ENCODE measurements at places on chromosomes 5 and 9.

- no peak for DNase-seq
- H3K27ac ChIP-seq: no peak overlapping the region
- H3K27me3 ChIP-seq: no peaks in the 10 kb centered on the region
- H3K4me3 ChIP-seq: no peak overlapping the region
Measured at GRCh38 chr5:29114331-29114768, 2076.0 kb upstream of the CDH9 start.

GRCh38 chr5:151238303-151238741, 14.4 kb upstream of the CCDC69 start:
- peaks cover 21% of the 10 kb centered on the region for H3K4me1 ChIP-seq
- no peak for DNase-seq
- H3K4me3 ChIP-seq: no peak overlapping the region
- H3K36me3 ChIP-seq: no peaks in the 10 kb centered on the region

- no peak overlapping the region for H3K27ac ChIP-seq
- no peak overlapping the region for H3K4me3 ChIP-seq
- no peaks in the 10 kb centered on the region for H3K36me3 ChIP-seq
- H3K27me3 ChIP-seq: no peaks in the 10 kb centered on the region
Measured at GRCh38 chr9:18060269-18060934, 413.6 kb upstream of the ADAMTSL1 start.

GRCh38 chr5:31366941-31367340, 165.0 kb downstream of the DROSHA start:
- no peaks in the 10 kb centered on the region for H3K27me3 ChIP-seq
- H3K4me3 ChIP-seq: no peak overlapping the region
- no peaks in the 10 kb centered on the region for H3K4me1 ChIP-seq

GRCh38 chr5:20248118-20248517, 260.1 kb upstream of the CDH18 start:
- H3K36me3 ChIP-seq: no peaks in the 10 kb centered on the region
- DNase-seq: no peak
- H3K4me3 ChIP-seq: no peak overlapping the region

GRCh38 chr9:7186175-7186574, 428.4 kb downstream of the KDM4C start:
- H3K36me3 ChIP-seq: peaks cover 2% of the 10 kb centered on the region
- no peak overlapping the region for H3K27ac ChIP-seq
- H3K4me3 ChIP-seq: no peak overlapping the region
- H3K27me3 ChIP-seq: no peaks in the 10 kb centered on the region

DNA sequence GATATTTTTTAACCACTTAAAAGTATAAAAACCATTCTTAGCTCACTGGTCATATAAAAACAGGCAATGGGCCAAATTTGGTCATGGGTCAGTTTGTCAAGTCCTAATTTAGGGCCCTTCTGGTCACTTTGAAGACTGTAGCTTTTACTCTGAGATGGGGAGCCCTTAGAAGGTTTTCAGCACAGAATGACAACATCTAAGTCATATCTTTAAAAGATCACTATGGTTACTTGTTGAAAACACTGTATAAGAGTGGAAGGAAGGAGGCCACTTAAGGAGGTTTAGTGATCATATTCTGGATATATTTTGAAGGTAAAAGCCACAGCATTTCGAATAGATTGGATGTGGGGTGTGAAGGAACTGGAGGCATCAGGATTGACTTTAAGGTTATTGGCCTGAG, 76.7 kb downstream of the STRBP start:
- no peak overlapping the region for H3K4me3 ChIP-seq
- DNase-seq: no peak
- no peaks in the 10 kb centered on the region for H3K36me3 ChIP-seq
- no peaks in the 10 kb centered on the region for H3K4me1 ChIP-seq
- no peaks in the 10 kb centered on the region for H3K27me3 ChIP-seq

GRCh38 chr5:149060325-149060724, 2.5 kb downstream of the SH3TC2 start:
- H3K4me3 ChIP-seq: no peak overlapping the region
- H3K27ac ChIP-seq: no peak overlapping the region
- H3K36me3 ChIP-seq: no peaks in the 10 kb centered on the region
- DNase-seq: no peak
- H3K27me3 ChIP-seq: no peaks in the 10 kb centered on the region

DNA sequence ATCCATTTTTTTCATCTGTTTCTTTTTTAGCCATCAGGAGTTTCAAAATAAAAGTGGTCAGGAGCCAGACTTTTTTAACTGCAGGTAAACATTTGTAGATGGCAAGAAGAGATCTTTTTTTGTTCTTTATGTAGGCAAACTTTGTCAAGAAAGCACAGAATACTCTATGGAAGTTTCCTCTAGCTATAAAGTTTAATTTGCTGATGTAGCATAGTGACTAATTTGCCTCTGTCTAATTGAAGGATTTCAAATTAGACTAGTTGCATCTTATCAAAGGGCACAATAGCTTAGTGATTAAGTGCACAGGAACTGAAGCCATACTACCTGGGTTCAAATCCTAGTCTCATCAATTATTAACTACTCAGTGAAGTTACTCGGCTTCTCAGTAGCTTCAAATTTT, 22.0 kb downstream of the FGF10 start:
- H3K4me3 ChIP-seq: no peak overlapping the region
- H3K36me3 ChIP-seq: no peaks in the 10 kb centered on the region
- H3K4me1 ChIP-seq: no peaks in the 10 kb centered on the region
- DNase-seq: no peak
- no peak overlapping the region for H3K27ac ChIP-seq
- H3K27me3 ChIP-seq: no peaks in the 10 kb centered on the region

- no peak overlapping the region for H3K27ac ChIP-seq
- no peak overlapping the region for H3K4me3 ChIP-seq
- H3K36me3 ChIP-seq: no peaks in the 10 kb centered on the region
Measured at GRCh38 chr5:16736158-16736995, 119.6 kb upstream of the RETREG1 start.

DNA sequence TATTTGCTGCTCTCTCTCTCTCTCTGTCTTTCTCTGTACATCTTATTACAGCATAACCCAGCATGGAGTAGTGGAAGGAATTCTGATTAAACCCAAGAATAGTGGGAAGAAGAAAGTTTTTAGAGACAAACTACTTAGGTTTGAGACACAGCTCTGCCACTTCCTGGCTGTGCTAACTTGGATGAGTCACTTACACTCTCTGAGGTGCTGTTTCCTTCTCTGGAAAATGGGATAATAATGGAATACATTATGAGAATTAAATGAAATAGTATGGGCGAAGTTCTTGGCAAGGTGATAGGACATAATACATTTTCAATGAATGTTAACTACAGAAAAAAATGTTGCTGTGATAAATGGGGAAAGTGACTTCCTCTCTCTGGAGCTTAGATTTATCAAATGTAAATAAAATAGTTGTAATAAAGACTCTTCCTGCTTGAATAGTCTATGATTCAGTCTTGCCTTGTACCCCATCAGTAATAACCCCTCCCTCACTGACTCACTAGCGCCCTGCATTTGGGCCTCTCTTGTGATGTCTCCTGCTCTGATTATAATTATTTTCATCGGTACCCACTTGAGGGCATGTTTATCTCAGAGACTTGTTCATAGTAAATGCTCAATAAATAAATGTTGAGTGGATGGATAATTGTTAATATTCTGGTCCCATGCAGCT, 27.6 kb downstream of the KIF4B start:
- H3K4me3 ChIP-seq: no peak overlapping the region
- DNase-seq: no peak
- no peaks in the 10 kb centered on the region for H3K36me3 ChIP-seq
- no peaks in the 10 kb centered on the region for H3K4me1 ChIP-seq
- no peak overlapping the region for H3K27ac ChIP-seq
- no peaks in the 10 kb centered on the region for H3K27me3 ChIP-seq

DNA sequence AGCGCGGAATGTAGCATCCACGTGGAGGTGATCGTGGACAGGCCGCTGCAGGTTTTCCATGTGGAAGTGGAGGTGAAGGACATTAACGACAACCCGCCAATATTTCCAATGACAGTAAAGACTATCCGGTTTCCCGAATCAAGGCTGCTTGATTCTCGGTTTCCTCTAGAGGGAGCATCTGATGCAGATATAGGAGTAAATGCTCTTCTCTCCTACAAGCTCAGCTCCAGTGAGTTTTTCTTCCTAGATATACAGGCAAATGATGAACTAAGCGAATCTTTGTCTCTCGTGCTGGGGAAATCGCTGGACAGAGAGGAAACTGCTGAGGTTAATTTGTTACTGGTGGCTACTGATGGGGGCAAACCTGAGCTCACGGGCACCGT, 598 bp downstream of the PCDHA2 start:
- DNase-seq: no peak
- H3K36me3 ChIP-seq: no peaks in the 10 kb centered on the region
- peaks cover 10% of the 10 kb centered on the region for H3K27me3 ChIP-seq
- H3K4me3 ChIP-seq: no peak overlapping the region

DNA sequence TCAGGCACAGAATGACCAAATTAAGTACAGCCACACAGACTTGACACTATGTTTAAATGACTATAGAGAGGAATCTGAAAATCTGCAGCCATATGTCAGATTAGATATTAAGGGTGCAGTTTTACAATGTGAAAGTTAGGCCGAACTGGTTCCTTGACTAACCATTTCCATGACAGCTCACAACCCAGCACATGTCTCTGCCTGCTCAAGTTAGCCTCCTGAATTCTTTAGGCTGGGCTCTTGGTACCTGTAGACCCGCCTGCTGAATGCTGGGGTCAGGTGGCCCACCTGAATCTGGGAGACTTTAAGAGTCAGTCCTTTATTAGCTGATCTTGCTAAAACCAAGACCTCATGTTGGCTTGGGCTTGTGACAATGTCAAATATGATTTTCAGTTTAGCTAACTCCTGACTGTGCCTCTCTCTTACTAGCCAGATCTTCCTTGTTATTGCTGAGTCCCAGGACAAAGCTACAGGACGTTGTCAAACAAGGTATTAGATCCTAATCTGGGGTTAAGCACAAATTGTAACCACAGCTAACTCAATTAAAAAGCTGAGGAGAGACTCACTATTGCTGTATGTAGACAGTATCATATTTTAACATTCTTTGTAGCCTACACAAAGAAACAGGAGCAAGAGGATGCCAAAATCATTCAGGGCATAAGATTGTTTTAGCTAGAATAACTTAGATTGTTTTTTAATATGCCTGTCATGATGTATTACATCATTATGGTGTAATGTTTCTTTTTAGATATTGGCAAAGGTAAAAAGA, 490.9 kb downstream of the SEMA5A start:
- no peaks in the 10 kb centered on the region for H3K36me3 ChIP-seq
- no peak overlapping the region for H3K27ac ChIP-seq
- H3K27me3 ChIP-seq: no peaks in the 10 kb centered on the region
- no peaks in the 10 kb centered on the region for H3K4me1 ChIP-seq
- H3K4me3 ChIP-seq: no peak overlapping the region

- no peaks in the 10 kb centered on the region for H3K27me3 ChIP-seq
- H3K4me3 ChIP-seq: no peak overlapping the region
- no peaks in the 10 kb centered on the region for H3K36me3 ChIP-seq
Measured at GRCh38 chr5:156835905-156836304, 14.2 kb upstream of the PPP1R2B start.

DNA sequence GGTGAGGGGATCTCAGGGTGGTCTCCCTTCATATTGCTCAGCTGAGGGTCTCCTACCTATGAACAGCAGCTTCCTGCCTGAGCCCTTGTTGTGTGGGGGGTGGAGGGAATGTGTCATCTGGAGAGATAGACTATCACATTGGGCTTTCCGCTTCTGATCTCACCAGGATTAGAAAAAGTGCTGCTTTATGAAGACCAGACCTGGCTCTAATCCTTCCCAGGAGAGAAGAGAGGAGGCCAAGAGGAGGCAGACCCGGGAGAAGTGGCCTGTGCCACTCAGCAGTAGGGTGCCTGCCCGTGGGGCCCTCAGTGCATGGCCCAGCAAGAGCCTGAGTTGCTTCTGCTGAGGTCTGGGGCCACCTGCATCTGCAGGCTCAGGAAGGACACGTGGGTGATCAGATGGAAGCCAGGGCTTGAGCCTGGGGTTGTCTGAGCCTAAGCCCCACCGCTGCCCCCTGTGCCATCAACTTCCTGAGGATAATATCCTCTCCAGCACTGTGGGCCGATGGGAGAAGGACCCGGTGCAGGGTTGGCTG, 22.1 kb upstream of the COL5A1 start:
- no peaks in the 10 kb centered on the region for H3K27me3 ChIP-seq
- H3K27ac ChIP-seq: no peak overlapping the region
- H3K4me3 ChIP-seq: no peak overlapping the region
- DNase-seq: no peak
